ENCODE measurements at places on chromosomes 11 and 22.

GRCh38 chr11:134019500-134019899, 49.4 kb upstream of the JAM3 start:
- DNase-seq: no peak

DNA sequence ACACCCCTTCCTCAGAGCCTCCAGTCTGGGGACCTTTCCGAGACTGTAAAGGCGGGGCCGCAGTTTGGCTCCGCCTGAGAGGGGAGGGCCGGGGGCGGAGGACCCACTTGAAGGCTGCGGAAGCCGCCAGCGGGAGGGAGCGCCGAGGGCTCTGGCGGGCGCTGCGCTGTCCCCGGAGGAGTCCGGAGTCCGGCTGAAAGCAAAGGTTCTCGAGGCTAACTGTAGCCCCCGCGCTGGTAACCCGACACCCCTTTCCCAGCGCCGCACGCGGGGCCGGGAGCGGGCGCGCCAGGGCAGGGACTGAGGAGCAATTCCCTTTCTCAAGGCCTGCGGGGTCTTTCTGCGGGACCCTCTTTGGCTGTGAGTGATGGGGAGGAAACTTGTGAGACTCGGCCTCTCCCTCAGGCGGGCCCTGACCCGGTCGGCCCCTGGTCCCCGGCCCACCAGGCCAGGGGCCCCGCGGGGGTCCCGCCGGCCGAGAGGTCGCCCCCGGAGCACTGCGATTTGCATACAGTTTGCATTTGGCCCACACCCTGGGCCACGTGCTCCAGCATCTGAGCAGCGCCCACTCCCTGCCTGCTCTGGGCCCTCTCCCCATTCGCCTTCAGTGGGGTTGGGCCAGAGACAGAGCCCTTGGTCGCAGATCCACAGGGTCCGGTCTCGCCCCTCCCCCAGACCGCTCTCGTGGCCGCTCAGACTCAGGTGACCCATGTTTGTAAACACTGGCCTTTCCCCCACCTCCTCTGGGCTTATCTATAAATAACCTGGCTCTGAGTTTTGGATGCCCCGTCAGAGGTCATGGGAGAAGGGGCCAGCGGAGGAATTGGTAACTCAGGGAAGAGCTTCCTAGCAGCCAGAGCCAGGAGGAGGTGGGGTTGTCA, 519 bp upstream of the ART5 start:
- peak; percentile 82 for DNase-seq

- no peak for DNase-seq
Measured at GRCh38 chr22:47994601-47995263, 1232.3 kb downstream of the TBC1D22A start.

DNA sequence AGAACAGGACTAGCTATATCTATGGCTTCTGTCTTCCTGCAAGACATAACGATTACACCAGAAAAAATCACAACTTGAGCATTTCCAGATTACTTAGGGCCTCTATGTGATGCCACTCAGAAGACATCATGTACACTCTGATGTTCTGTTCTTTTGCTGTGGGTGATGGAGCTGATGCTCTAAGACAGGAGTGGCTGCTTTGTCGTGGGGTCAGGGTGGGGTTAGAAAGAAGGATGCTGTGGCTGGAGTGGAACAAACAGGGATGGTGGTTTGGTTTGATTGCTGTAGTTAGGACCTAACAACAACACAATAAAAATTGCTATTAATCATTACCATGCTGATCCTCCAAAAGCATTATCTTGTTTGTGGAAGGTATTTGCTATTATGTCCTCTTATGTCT, 120.3 kb upstream of the ARHGAP20 start:
- no peak for DNase-seq

DNA sequence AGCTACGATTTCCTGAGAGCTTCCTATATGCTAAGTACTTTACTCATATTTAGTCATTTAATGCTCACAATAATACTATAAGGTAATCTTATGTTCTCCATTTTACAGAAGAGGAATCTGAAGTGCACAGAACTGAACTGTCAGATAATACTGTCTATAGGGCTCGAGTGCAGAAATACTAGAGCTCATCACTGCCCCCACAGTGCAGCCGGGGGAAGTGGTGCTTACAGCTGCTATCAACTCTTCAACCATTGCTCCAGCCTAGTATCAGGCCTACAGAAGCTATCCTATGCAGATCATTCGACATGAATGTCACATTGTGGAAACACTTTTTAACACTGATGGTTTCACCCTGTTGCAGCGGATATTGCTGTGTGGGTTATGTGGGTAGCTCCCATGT, 929.9 kb downstream of the NTM start:
- DNase-seq: no peak

DNA sequence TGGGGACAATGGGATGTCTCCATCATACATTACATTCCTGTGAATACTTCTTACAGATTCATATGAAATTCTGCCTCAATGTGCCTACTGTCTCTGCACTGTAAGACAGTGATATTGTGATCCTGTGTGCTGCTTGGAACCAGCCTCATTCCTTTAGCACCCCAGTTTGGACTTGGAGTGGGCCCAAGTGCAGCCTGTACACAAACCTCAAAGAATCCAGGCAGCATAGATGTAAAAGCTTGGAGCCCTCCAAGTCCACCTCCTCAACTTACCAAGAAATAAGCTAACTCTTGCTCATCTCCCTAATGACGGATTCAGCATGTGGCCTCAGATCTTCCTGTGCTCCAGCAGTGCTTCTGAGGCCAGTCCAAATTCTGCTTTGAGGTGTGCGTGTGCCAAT, 24.4 kb downstream of the GRAP2 start:
- DNase-seq: no peak

DNA sequence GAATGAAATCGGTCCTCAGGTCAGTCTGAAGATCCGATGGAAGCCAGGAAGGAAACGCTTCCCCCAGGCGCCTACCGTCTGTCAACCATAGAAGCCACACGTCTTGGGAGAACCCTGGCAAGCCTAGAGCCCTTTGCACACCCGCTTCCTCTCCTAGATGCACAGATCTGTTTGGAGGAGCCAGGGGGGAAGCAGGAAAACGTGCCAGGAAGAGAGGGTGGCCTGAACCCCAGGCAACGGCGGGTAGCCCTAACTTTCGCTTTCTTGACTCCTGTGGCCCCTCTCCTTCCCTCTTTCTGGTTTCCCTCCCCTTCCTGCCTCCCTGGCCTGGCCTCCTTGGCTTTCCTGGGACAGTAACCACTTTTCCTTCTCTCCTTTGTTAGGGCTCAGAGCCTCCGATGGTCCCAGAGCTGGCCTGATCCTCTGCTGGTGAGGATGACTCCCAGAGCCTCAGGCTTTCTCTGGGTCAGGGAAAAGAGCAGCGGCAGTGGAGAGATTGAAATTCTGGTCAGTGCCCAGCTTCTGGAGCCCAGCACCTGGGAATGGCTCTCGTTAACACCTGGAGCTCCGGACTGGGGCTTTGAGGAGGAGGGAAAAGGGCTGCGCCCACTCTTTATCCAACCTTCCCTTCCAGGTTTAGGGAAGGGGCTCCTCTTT, 2.1 kb downstream of the FXYD6 start:
- DNase-seq: no peak

- peak; percentile 73 for DNase-seq
Measured at GRCh38 chr11:68256331-68256741, 15.4 kb downstream of the C11orf24 start.

DNA sequence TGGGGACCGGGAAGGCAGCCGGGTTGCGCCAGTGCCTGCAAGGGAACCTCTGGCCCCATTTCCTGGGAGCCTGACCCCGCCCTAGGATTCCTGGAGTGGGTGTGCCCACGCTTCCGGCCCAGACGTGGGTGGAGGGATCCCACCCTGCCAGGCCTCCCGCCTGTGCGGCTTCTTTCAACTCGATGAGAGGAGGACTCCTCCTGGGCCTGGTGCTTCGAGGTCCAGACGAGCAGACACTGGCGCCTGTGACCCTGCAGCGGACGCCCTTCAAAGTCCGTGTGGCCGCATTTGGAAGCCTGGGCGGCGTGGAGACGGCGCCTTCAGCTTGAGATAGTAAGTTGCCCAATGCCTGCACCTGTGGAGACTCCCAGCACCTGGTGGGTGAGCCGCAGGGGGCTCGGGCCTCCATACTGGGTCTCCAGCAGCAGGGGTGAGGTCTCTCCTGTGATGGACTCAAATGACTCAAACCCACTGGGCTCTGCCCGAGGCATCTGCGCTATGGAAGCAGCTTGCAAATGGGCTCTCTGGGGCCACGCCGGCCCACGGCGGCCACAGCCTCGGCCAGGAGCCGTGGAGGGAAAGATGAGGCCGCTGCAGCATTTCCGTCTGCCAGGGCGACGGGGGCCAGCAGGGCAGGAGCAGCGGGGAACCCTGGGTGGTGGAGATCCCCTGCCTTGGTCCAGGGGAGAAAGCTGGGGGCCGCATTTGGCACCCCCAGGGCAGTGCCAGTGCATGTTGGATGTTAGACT, 64.3 kb upstream of the PPARA start:
- peak; percentile 55 for DNase-seq

GRCh38 chr11:87832211-87832610, 343.0 kb downstream of the RAB38 start:
- DNase-seq: no peak

DNA sequence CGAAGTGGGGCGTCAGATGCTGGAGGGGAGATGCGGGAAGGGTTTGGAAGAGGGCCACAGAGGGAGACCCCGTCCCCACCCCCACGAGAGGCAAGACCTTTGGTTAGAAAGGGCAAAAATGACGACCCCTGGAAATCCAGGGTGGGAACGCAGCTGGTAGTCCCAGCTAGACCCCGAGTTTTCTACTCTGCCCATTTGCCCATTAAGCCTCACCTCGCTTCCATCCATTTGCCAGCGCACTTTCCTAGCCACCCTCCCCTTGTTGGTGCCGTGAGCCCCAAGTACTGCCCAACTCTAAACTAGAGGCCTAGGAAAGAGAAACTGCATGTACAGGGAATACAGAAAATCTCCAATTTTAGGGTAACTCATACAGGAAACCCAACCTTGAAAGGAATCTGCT, 370 bp downstream of the DDX25 start:
- no peak for DNase-seq

- peak; percentile 21 for DNase-seq
Measured at GRCh38 chr22:41504397-41504796, 35.5 kb downstream of the ACO2 start.

DNA sequence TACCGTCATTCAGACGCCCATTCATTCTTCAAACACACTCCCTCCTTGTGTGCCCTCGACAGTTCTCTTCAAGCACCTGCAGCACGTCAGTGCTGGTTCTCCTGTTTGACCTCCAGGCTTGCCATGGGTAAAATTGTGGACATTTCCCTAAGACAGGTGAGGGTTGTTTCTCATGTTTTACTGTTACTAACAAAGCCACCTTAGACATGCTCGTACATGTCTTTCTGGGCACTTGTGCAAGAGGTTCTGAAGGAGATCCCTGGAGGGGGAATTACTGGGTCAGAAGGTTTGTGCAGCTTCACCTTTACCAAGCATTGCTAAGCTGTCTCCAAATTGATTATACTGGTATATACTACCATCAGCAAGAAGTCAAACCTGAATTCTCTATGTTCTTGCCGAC, 189.7 kb upstream of the TMEM45B start:
- no peak for DNase-seq

GRCh38 chr22:28316014-28316413, 363.6 kb downstream of the TTC28 start:
- DNase-seq: no peak

- no peak for DNase-seq
Measured at GRCh38 chr11:44608991-44609782, 43.7 kb downstream of the CD82 start.

DNA sequence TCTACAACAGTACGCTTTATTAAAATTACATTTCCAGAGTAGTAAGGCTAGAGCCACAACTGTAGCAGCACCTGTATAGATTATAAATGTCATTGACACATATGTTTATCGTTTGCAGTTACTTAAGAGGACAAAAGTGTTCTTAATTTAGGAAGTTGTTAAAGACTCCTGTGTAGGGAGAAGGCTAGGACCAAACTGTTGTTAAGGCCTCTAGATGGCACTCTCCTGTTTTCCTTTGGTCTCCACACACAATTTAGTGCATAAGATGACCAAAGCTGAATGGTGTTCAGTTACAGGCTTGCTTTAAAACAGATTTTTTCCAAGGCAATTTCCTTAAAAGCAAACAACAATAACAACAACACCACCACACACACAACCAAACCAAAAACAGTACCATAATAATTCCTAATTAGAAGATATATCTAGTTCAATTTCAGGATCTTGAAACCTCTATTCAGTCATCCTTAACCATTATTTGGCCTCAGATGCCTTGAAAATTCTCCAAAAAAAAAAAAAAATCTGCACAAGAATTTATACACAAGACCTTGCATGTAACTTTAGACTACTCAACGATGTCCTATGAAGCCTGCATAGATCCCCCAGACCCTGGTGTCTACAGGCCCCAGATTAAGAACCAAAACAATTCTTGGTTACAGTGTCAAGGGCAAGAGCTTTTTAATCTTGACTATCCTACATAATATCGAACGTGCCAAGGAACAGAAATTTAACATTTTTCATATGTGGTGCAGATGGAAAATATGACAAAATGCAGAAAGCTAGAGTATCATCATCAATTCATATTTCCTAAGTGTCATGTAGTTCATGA, 42.6 kb upstream of the APOA1 start:
- peak; percentile 70 for DNase-seq

DNA sequence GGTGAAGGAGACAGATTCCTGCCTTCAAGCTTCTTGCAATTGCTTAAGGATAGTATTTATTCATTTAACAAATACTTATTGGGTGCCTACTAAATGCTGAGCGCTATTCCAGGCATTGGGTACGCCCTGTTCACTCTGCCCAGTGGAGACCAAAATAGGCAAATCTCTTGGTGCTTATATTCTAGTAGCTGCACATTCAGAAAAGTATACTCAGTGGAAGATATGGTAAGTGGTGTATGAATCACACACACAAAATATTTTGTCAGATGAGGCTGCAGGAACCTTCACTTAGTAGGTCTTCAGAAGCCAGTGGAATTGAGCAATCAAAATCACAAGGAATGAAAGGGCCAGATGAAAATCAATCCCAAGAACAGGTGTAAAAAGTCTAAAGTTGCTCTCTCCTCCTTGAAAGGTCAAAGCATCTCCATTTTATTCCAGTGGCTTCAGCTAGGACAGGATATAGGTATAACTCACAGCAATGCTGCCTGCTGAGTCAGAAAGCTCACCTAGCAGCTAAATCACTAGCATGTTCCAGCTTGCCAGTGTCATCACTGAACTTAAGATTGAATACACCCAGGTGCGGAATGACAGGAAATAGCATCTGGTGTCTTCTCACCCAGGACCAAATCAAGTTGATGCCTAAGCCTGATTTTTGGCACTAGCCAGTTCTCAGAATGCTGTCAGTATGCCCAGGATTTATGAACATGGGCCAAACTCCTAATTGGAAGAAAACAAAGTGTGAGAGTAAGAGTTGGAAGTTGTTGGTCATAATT, 83.9 kb downstream of the AMOTL1 start:
- no peak for DNase-seq

GRCh38 chr22:31102441-31103081, 4.8 kb downstream of the SELENOM start:
- DNase-seq: peak; percentile 77

- peak; percentile 45 for DNase-seq
Measured at GRCh38 chr11:92697461-92698312, 271.8 kb upstream of the MTNR1B start.

GRCh38 chr11:44952082-44952481, 1.4 kb upstream of the TP53I11 start:
- no peak for DNase-seq

- DNase-seq: peak; percentile 86
Measured at GRCh38 chr11:23078289-23078971, 218.2 kb upstream of the CCDC179 start.
